ENCODE measurements at places on chromosomes 1 and 21.

- DNase-seq, result no peak
Observed at GRCh38 chr1:224639426-224639975, 23.4 kb downstream of the CNIH3 start.

DNA sequence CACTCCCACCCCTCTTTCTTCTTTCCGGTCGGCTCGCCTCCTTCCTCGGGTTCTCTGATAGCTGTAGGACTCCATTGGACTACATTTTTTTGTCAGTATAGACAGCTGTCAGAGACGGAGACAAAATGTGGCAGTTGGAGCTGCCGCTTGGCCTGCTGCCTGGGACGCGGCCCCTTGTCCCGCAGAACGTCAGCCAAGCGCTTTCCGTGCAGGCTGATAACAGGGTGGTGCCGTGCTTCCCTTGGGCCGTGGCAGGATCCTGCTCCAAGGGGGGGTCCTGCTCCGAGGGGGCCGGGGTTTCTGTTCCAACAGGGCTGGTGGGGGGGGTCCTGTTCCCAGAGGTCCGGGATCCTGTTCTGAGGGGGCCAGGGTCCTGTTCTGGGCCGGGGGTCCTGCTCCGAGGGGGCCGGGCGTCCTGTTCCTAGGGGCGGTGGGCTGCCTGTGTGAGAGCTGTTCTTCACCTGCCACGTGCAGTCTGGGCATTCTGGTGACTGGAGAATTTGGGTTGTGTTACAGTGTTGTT is 4.9 kb downstream of the SKI start:
- no peak for DNase-seq

DNA sequence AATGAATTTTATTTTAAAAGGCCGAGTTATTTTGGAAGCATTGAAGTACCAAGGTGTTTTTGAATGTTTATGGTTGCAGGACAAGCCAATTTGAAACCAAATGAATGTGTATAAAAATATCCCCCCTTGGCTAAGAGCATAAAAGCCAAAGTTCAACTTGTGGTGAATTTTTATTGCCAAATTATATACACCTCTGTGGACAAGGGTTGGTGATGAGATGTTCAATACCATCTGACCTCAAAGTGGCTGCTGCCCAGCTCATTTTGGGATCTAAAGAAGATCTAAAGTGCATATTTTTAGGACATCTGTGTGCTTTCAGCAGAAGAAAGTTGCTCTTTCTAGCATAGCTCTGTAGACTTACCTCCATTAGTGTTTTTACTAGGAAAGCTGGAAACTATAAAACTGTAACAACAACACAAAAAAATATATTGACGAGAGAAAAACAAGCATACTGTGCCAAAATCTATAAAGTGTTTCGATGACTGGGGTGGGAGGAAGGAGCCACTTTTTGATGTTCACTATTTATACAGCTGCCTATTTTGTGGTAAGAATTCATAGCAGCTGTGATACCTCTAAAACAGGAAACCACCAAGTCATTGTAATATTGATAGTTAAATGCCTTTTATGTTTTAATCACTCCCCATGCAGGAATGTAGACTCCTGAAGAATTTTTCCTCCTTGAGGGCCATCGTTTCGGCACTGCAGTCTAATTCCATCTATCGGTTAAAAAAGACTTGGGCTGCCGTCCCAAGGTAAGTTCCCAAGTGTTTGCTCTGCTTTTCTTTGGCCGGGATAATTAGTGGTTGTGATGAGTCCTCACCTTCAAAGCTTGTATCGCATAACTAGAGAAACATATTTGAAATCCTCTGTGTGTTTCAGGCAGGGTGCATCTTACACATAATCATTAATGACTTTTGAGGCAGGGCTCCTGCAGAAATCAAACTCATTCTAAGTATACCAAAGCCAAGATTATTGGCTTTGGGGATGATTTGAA is 83.2 kb downstream of the RGL1 start:
- DNase-seq, result no peak

GRCh38 chr1:78003070-78003746 is 1.5 kb upstream of the DNAJB4 start:
- DNase-seq, result no peak

- no peak for DNase-seq
Observed at GRCh38 chr1:204997591-204998355, 45.2 kb upstream of the CNTN2 start.

DNA sequence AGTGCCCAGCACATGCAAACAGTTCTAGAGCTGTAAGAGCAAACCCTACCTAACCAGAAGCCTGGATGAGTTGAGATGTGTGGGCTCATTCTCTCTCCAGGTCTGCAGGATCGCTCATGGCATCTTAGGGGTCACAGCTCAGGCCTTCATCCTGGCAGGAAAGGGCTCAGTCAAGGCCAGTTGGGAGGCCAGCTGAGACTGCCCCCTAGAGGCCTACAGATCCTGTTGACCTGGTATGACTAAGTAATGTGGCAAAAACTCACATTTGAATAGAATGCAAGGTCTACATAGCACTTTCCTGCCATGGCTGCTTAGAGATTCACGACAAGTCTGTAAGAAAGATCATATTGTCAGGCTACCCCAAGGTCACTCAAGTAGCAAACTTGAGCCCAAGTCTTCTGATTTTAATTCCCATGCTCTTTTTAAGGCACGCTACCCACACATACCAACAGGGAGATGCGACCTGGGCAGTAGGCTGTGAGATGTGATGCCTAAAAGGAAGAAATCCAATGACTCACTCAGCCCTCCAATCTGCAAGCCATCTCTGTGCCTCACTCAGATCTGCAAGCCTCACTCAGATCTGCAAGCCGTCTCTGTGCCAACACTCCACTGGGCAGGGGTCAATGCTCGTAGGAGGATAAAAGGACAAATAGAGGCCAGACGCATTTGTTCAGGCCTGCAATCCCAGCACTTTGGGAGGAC is 5.1 kb upstream of the CAPN8 start:
- DNase-seq, result peak; percentile 32

GRCh38 chr1:236989290-236990051 is 14.8 kb downstream of the MT1HL1 start:
- no peak for DNase-seq

- no peak for DNase-seq
Observed at GRCh38 chr1:90724361-90724760, 7.3 kb upstream of the BARHL2 start.

DNA sequence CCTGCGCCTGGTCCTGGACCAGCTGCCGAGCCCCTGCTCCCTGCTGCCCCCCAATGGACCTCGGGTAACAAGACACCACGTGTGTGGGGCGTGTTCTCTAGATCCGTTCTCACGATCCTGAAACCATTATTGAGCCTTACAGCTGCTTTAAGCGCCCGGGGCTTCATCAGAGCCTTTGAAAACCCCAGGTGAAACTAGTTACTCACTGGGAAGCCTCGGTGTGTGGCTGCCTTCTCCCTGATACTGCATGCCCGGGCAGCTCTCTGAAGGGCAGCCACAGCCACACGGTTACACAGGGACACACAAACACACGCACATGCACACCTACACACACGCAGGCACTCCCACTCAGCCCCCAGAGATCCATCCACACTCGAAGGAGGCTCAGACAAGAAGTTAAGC is 5.3 kb downstream of the HES2 start:
- peak; percentile 38 for DNase-seq

DNA sequence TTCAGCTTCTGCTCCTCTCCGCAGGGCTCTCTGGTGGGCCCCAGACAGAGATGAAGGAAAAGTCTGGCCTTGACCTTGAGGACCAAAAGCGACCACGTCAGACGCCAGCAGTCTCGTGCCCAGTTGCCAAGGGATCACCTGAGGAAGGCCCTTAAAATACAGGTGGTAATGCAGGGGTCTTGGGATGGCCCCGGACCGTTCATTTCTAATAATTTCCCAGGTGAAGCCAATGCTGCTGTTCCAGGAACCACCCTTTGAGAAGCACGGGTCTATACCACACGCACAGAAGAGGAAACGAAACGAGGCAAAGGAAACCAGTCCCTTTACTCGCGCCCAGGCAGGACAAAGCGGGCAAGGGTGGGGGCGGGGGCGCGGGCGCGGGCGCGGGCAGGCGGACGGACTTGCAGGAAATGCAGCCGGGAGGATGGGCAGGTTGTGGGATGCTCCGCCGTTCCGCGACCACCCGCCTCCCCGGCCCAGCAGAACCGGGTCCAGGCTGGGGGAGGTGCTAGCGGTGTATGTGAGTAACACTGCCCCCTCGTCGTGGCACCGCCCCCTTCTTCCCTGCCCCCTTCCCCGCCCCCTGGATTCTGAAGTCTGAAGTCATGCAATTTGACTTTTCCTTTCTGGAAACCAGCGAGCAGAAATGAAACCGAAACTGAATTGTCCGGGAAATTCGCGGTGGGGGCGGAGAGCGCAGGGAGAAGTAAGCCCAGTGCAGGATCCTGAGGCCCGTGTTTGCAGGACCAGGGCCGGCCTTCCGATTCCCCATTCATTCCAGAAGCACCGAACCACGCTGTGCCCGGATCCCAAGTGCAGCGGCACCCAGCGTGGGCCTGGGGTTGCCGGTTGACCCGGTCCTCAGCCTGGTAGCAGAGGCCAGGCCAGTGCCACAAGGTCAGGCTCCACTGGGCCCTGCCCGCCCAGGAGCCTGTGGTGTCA is 5.8 kb upstream of the MX1 start:
- DNase-seq, result peak; percentile 52

DNA sequence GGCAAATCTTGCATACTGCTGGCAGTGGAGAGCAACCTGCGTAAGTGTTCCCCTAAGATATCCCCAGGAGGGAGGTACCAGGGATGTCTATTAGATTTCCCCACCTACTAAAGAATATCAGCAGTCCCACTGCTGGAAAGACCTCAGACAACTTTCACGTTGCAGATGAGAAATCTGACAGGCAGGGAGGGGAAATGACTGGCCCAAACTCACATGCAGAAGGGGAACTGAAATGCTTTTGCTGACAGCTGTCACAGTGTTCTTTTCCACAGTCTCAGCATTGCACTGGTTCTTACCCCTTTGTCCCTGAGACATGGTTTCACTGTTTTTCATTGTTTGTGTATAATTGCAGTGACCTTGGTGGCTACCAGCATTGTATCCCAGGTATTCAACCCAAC is 84.8 kb upstream of the ATP1A1 start:
- no peak for DNase-seq

DNA sequence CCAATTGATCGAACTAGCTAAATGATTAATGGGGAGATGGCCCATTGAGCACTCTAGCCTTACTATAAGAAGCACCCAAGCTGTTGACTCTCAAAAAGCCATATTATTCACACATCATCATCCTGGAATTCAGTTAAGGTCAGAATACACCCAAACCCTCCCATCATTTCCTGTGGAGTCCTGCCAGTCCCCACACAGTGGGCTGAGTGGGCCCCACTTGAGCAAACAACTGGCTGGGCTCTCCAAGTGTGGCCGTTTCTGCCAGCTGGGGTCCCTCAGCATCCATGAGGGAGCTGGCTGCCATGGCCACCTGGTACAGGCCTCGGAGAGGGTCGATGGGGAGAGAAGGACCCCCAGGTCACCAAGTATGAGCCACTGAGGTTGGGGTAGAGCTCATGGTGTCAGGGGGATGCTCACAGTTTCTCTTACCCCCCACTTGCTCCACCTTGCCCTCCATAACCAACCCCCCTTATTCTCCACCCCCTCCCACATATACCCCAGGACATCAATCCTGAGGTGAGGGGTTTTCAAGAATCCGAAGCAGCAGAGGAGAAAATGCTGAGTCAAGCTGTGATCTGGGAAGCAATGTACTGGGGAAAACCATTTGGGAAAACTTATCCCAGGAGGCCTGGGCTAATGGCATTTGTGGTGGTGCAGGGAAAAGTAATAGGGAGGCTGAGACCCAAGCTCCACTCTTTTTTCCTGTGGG is 60.3 kb downstream of the UBE2T start:
- DNase-seq, result no peak

Data from NCI-H460 (cell line).